ENCODE measurements at places on chromosomes 6 and 20.

- DNase-seq: no peak
Measured at GRCh38 chr6:12232339-12232738, 57.8 kb upstream of the EDN1 start.

GRCh38 chr6:134315974-134316441 lies 1.9 kb downstream of the SGK1 start:
- no peak for DNase-seq

DNA sequence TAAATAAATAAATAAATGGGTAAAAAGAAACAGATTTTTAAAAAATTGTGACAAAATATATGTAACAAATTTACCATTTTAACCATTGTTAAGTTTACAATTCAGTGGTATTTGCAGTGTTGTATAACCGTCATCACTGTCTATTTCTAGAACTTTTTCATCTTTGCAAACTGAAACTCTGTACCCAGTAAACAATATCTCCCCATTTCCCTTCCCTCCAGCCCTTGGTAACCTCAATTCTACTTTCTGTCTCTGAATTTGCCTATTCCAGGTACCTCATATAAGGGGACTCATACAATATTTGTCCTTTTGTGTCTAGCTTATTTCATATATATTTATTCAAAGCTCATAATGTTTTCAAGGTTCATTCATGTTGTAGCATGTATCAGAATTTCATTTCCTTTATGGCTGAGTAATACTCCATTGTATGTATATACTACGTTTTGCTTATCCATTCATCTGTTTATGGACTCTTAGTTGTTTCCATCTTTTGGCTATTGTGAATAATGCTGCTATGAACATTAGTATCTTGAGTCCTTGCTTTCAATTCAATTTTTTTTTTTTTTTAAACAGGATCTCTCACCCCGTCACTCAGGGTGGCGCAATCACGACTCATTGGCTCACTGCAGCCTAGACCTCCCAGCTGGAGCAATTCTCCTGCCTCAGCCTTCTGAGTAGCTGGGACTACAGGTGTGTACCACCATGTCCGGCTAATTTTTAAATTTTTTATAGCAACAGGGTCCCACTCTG lies 8.9 kb downstream of the MANBAL start:
- no peak for DNase-seq

- DNase-seq: no peak
Measured at GRCh38 chr20:42949950-42950349, 239.8 kb downstream of the PTPRT start.

DNA sequence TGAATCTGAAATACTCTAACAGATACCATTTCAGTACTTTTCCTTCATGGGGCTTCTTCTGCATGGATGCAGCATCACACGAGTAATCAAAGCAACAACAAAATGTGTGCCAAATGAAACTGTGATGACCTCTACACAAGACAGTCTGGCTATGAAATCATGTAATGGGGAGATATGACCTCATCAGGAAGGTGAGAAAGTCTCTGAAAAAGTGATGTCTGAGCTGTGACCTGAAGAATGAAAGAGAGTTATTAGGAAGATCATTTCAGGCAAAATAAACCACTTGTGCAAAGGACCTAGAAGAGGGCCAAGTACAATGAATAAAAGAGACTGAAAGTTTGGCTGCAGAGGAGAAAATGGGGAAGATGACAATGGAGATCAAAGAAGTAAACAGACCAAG lies 182.8 kb downstream of the PTPRK start:
- DNase-seq: no peak

GRCh38 chr6:107059606-107060005 lies 31.6 kb downstream of the MTRES1 start:
- DNase-seq: no peak

DNA sequence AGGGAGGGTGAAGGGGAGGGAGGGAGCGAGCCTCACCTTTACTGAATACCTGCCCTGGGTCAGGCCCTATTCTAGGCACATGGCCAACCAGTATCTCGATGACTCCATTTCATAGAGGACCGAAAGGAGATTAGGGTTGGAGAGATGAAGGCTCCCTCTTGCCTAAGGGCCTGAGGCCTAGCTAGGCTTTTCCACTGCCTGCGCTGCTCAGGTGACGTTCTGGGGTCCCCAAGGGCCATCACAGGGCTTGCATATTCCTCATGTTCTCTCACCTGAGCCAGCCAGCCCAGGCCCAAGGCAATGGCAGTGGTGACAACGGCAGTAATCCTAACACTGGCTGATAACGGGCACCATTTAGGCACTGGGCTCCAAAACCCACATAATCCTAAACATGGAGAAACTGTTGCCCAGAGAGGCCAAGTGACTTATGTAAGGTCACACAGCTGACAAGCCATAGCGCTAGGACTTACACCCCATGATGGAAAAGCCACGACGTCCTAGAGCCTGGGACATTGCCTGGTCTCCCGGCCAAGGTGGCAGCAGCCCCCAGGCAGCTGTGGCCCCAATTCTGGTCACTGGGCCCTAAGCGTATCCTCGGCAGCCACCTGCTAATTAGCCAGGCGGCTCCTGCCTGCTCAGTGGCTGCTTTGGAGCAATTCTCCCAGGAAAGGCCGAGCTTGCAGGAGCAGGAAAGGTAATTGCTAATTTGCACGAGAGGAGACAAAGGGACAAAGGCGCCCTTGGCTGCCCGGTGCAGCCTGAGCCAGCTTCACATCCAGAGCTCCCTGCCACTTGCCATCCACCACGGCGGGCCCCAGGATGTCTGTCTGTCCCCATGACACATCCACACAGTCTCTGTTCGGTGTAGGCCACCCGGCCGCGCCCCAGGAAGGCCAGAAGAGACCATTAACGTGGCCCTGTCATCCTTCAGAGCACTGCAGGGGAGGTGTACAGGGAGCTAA lies 21.5 kb downstream of the NOL4L start:
- no peak for DNase-seq

DNA sequence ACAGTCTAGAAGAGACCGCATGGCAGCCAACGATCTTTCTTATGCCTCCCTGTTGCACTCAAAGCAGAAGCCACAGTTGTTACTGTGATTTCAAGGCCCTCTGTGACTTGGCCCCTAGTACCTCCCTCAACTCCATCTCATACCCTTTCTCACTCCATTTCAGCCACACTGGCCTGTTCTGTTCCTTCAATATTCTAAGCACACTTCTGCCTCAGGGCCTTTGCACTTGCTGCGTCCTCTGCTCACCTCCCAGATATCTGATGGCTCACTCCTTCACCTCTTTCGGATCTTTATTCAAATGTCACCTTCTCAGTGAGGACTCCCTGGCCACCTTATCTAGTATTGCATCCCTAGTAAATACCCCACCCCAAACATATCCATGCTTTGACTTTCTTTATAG lies 29.4 kb upstream of the CCN6 start:
- DNase-seq: no peak

- no peak for DNase-seq
Measured at GRCh38 chr6:3829285-3829684, 19.9 kb upstream of the FAM50B start.

DNA sequence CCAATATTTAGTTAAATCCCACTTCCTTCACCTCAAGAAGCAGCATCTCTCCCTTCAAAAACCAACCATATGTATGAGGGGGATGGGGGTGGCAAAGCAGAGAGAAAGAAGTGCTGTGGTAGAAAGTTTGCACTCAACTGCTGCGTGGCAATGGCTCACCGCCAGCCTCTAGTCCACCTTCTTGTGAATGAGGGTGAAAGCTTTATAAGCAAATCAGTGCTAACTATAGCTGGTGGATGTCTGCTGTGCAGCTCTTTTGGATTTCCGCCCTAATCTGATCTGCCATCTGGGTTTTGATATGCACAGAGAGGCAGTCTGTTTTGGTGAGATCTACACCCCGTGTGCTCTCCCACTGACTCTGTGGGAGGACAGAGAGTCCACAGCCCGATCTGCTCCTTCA lies 281.2 kb upstream of the SUPT3H start:
- no peak for DNase-seq

GRCh38 chr6:63740709-63741108 lies 105.1 kb downstream of the PHF3 start:
- no peak for DNase-seq

DNA sequence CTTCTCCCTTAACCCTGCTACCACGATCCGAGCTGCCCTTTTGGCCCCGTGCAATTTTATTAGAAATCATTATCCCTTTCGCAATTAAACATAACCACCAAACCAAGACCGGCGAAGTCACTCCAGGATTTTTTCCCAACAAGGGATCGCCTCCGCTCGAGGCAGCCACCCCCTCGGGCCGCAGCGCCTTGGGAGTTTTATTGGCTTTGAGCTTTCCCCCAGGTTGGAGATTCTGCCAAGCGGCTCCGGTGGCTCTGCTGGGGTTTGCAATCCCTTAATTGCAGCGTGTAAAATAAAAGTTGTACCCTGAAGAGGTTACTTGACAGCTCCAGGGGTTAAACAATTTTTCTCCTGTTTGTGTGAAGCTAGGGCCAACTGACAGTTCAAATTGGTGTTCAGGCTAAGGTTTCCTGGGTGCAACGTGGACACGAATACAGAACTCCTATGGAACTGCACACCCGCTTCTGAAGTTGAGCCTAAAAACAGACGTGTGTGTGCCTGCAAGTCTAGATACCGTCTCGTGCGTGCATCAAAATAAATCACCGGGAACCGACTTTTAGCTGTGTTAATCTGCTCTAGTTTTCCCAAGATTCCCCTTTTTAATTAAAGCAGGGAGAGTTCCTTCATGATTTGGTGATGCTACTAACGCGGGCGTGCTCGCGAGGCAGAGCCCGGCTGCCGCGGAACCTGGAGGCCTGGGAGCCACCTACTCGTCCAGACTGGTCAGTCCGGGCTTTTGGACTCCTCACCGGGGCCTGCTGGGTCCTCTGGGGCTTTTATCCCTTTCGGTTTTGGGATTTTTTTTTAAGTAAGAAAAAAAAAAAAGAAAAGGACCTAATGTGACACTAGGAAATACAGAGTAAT lies 975 bp upstream of the TFAP2A start:
- no peak for DNase-seq

DNA sequence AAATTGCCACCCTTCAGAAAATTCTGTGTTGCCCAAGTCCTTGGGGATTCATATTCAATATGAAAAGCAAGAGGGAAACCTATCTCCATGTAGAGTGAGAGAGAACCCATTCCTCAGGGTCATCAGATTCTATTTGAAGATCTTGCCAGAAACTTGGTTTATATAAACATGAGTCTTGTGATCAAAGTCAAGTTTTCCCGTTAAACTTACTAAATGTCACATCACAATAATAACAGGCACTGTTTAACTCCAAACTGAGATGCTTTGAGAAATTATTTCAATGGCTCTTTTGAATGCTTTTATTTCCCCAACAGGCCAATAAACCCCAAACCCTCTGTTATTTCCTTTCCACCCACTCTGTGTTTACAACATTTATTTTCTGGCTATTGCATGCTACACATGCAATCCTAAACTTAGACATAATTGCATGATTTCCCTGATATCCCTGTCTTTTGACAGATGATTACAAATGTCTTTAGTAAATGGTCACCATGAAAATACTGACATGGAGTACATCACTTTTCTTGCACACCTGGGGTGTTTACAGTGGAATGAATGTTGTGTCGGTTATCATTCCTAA lies 31.1 kb upstream of the SSTR4 start:
- no peak for DNase-seq

DNA sequence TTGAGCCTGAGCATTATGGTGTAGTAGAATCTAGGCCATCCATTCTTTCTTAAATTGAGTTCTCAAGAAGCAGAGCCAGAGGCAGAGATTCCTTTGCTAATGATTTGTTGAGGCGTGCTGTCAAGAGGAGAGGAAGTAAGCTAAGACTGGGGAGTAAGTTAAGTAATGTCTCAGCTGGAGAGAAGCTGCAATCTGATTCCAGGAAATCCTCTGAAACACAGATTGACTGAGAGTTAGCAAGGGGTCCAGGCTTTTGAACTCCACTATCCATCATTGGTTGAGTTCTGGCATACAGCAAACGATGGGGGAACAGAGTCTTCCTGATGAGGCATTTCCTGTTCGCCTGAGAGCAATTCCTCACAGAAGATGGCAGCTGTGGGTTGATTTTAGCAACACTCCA lies 207.4 kb upstream of the RAB32 start:
- no peak for DNase-seq

GRCh38 chr20:2299301-2299700 lies 3.5 kb downstream of the TGM3 start:
- DNase-seq: no peak

GRCh38 chr20:2557873-2558580 lies 21.7 kb downstream of the TMC2 start:
- no peak for DNase-seq

DNA sequence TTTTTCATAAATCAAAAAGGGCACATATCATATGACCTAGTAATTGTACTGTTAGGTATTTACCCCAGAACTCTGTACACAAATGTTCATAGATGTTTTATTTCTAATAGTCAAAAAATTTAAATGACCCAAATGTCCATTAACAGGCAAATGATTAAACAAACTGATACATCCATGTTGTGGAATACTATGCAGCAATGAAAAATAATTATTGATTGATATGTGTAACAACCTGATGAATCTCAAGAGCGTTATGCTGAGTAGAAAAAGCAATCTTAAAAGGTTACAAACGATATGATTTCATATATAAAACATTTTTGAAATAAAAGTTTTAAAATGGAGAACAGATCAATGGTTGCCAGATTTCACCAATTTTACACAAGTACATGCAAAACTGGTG lies 18.1 kb downstream of the HTR1B start:
- no peak for DNase-seq

GRCh38 chr20:56987986-56988385 lies 278.5 kb downstream of the BMP7 start:
- DNase-seq: no peak

DNA sequence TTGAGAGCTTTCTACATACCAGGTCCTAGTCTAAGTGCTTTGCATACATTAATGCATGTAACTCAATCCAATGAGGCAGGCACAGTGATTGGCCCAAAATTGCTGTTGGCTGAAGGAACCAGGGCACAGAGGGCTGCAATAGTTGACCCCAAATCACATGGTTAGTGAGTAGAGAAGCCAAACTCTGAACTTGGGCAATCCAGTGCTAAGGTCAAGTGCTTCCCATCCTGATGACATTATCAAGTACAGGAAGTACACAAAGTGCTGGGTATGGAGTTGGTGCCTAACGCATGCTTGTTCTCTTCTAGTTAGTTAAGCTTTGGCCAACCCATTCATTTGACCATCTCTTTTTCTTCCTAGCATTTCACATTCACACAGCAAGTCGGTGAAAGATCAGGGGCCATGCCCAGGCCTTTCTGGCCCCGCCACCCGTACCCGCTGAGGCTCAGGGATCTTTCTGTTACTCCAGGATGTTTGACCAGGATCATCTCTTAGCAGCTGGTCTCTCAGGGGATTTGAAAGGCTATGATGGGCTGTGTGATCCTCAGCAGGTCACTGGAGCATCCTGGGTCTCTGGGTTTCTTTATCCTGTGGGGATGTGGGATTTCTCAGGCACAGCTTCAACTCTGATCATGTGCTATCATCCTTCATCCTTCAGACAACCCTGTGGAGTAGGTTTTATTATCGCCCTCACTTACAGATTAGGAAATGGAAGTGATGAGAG lies 7.0 kb downstream of the KCNB1 start:
- DNase-seq: no peak

- no peak for DNase-seq
Measured at GRCh38 chr20:41469868-41470267, 103.2 kb upstream of the EMILIN3 start.

Data from activated naive CD8-positive, alpha-beta T cell treated with anti-CD3 and anti-CD28 coated beads for 36 hours (primary cell).